ENCODE measurements at places on chromosomes 13 and 19. TPM values are rescaled to one million over a fixed set of nuclear protein-coding genes. Genes with fewer than 3 reads are reported as not detected.

CCDC70 gene
- not detected for total RNA-seq

LAIR2 gene
- 8.4 TPM for total RNA-seq

C19orf18 gene
- 0.56 TPM for total RNA-seq

LHB gene
- total RNA-seq, result not detected

SNRPA gene
- total RNA-seq, result 197 TPM
